Erythroblast (primary cell): ENCODE measurements at places on chromosomes 12 and 14.

DNA sequence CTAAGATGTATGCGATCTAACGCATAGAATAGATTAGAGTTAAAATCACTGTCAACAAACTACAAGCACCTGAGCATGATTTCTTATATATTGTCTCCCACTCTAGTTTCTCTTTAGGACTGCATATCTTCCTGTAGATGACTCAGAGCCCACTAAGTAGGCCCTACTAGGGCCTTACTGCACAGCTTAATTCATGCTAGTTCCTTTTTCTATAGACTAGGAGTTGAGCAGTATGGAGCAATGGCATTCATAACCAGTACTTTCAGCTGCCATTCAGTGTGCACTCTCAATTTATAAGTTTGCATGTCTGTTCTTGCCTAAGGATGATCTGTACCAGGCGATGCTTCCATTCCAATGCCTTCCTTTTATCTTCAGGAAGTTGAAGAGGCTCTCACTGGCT, 103.5 kb downstream of the METTL25 start:
- no peak for DNase-seq

DNA sequence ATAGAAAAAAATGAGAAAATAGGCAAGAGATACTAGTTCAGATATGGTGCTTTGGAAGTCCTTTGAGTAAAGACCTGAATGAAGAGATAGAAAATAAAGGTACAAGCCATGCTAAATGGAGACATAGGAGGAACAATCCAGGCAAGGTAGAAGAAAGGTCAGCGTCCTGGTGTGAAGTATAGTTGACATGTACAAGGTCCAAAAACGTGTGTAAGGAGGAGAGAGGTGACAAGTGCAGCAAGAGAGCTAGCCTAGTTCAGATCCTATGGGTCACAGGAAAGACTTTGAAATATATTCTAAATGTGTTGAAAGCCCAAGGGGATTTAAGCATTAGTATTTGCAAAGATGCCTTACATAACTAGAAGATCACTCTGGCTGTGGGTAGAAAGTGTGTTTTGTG, 88.2 kb downstream of the SLCO1B1 start:
- DNase-seq: no peak

DNA sequence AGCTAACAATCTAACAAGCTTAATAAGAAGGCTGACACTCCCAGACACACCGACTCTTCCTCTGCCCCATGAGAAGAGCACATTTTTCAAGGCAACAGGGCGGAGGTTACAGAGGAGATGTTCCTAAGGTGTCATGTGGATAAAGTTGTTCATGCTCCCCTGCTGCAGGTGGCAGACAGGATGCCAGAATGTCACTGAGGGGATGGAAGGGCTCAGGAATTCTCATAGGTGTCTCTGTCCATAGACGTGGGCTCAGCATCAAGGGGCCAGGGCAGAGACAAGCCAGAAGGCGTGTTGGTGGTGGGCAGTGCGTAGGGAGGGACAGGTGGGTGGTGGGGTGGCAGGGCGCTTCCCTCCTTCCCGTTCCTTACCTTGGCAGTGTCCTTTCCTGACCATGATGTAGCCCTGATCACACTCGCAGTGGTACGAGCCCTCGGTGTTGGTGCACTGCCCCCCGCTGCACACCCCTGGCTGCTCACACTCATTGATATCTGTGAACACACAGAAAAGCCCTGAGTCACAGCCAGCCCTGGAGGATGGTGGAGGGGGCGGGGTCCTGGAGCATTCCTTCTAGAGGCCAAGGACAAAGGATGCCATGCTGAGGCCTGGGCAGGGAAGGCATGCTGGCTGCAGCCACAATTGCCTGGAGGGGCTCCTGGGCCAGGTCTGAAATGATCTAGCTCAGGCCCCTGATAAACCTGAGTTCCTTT, 23.0 kb downstream of the ISCA2 start:
- no peak for DNase-seq

GRCh38 chr12:14059548-14059947, 78.1 kb upstream of the GRIN2B start:
- no peak for DNase-seq
